Chondrocyte (in vitro differentiated cells): ENCODE measurements at places on chromosomes 1 and 21. TPM values are rescaled to one million over a fixed set of nuclear protein-coding genes. Genes with fewer than 3 reads are reported as not detected.
A peak's percentile ranks its signal among the peaks of the same experiment; 100 is the strongest.

GRCh38 chr1:236774926-236775325, 20.2 kb upstream of the MTR start:
- peaks cover 7% of the 10 kb centered on the region for H3K36me3 ChIP-seq
- peaks cover 9% of the 10 kb centered on the region for H3K27me3 ChIP-seq
- H3K27ac ChIP-seq = no peak overlapping the region
- no peak for DNase-seq
- no peak overlapping the region for H3K4me3 ChIP-seq
- no peaks in the 10 kb centered on the region for H3K4me1 ChIP-seq

DNA sequence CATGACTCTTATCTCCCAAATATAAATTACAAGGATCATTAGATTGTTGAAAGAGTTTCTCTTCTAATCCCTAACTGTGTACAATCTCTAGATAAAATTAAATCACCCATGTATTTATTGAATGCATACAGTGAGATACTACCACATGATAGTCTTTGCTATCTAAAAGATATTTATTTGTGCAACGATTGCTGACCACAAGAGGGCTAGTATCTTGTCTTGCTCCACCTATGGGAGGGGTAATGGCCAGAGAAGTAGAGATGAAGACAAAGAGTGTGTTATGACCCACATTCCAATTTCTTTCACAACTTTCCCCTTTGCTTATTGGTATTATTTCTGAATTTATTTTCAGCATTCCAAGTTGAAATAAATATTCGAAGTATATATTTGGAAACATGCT, 13.7 kb downstream of the PYHIN1 start:
- no peaks in the 10 kb centered on the region for H3K27me3 ChIP-seq
- no peaks in the 10 kb centered on the region for H3K4me1 ChIP-seq
- H3K27ac ChIP-seq = no peak overlapping the region
- no peak for DNase-seq
- no peaks in the 10 kb centered on the region for H3K36me3 ChIP-seq

GRCh38 chr1:205688171-205689080, 8.1 kb upstream of the SLC45A3 start:
- H3K27me3 ChIP-seq = no peaks in the 10 kb centered on the region
- H3K27ac ChIP-seq = no peak overlapping the region
- peak; percentile 3 for DNase-seq
- H3K4me1 ChIP-seq = no peaks in the 10 kb centered on the region
- no peak overlapping the region for H3K4me3 ChIP-seq

- no peaks in the 10 kb centered on the region for H3K4me1 ChIP-seq
- no peak for DNase-seq
- H3K36me3 ChIP-seq = peaks cover 9% of the 10 kb centered on the region
Observed at GRCh38 chr1:23810818-23811540, 10.4 kb upstream of the GALE start.

GRCh38 chr21:16408280-16408679, 678.5 kb downstream of the USP25 start:
- DNase-seq = no peak
- peaks cover 2% of the 10 kb centered on the region for H3K36me3 ChIP-seq
- no peaks in the 10 kb centered on the region for H3K27me3 ChIP-seq
- H3K4me1 ChIP-seq = peaks cover 37% of the 10 kb centered on the region
- no peak overlapping the region for H3K4me3 ChIP-seq

DNA sequence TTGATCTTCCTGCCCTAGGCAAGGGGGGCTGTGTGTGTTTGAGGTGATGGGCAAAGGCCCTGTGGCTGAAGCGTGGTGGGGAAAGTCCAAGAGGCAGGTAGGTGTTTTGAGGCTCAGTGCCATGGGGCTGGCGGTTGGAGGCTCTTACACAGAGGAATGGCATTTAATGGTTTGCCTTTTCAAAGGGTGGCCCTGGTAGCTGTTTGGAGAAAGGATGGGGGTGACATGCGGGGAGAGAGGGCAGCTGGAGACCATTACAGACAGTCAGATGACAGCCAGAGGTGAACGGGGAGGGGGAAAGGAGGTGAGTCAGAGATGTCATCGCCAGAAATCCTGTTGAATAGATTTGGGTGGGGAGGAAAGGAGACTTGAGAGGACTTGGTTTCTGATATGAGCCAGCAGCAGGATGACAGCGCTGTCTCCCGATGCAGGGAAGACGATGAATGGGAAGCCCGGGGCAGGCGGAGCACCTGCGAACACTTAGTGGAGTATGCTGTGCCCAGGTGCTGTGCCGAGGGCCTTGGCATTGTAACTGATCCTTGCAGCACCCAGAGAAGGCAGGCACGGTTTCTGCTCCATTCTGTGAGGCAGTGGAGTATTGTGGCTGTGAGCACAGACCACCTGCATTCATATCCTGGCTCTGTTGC, 56.3 kb downstream of the MAN1C1 start:
- H3K27me3 ChIP-seq = peaks cover 12% of the 10 kb centered on the region
- peaks cover 4% of the 10 kb centered on the region for H3K36me3 ChIP-seq
- H3K27ac ChIP-seq = no peak overlapping the region
- H3K4me3 ChIP-seq = no peak overlapping the region
- peaks cover 16% of the 10 kb centered on the region for H3K4me1 ChIP-seq

DNA sequence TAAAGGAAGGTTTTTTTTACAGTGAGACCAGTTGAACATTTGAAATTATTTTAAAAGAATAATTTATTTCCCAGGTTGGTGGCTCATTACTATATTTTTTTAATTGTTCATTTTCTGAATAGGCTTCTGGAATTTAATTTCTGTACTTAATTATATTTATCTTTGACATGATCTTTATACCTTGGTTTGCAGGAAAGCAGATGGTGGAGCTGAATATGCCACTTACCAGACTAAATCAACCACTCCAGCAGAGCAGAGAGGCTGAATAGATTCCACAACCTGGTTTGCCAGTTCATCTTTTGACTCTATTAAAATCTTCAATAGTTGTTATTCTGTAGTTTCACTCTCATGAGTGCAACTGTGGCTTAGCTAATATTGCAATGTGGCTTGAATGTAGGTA, 41.5 kb downstream of the CD46 start:
- peaks cover 8% of the 10 kb centered on the region for H3K4me1 ChIP-seq
- H3K4me3 ChIP-seq = no peak overlapping the region
- DNase-seq = no peak
- no peaks in the 10 kb centered on the region for H3K27me3 ChIP-seq

DNA sequence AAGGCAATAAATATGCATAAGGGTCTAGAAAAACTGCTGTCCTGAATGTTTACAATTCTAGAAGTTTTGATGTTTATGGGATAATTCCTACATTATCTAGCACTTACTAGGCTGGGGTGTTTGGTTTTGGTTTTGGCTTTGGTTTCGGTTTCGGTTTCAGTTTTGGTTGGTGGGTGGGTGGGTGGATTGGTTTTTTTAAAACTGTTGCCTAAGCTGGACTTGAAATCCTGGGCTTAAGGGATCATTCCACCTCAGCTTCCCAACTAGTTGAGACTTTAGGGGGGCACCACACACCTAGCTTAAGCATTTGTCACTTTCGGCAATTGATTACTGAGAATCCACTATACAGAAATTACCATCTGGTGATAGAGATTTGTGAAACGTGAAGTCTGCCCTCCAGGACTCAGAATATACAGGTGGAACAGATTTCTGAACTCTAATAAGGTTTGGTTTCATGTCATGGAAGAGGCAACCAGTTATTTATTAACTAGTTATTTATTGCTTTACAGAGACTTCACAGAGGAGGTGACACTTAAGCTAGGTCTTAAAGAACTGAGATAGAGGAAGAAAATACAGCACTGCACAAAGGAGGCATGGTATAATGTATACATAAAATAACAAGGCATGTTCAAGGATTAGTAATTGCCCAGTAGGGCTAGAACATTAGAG, 69.6 kb downstream of the PIK3R3 start:
- no peak for DNase-seq
- H3K27ac ChIP-seq = no peak overlapping the region
- H3K27me3 ChIP-seq = no peaks in the 10 kb centered on the region
- H3K4me1 ChIP-seq = peaks cover 3% of the 10 kb centered on the region
- H3K4me3 ChIP-seq = no peak overlapping the region
- H3K36me3 ChIP-seq = peaks cover 18% of the 10 kb centered on the region

- H3K27ac ChIP-seq = no peak overlapping the region
- no peaks in the 10 kb centered on the region for H3K4me1 ChIP-seq
- no peak for DNase-seq
- no peak overlapping the region for H3K4me3 ChIP-seq
- peaks cover 3% of the 10 kb centered on the region for H3K36me3 ChIP-seq
Observed at GRCh38 chr1:187948170-187948794, 1119.5 kb downstream of the PLA2G4A start.

GRCh38 chr1:156801409-156802121, 15.1 kb downstream of the SH2D2A start:
- H3K4me1 ChIP-seq = peaks cover 7% of the 10 kb centered on the region
- no peak overlapping the region for H3K27ac ChIP-seq
- peaks cover 12% of the 10 kb centered on the region for H3K36me3 ChIP-seq
- no peak overlapping the region for H3K4me3 ChIP-seq

GRCh38 chr1:198534548-198535418, 5.7 kb downstream of the ATP6V1G3 start:
- DNase-seq = no peak
- H3K4me1 ChIP-seq = peaks cover 22% of the 10 kb centered on the region
- H3K4me3 ChIP-seq = no peak overlapping the region
- H3K27ac ChIP-seq = no peak overlapping the region

GRCh38 chr1:55869065-55869464, 653.9 kb upstream of the USP24 start:
- no peaks in the 10 kb centered on the region for H3K27me3 ChIP-seq
- H3K4me1 ChIP-seq = peaks cover 16% of the 10 kb centered on the region
- no peak overlapping the region for H3K4me3 ChIP-seq
- H3K27ac ChIP-seq = peak overlapping the region; percentile 18
- H3K36me3 ChIP-seq = no peaks in the 10 kb centered on the region
- no peak for DNase-seq

DNA sequence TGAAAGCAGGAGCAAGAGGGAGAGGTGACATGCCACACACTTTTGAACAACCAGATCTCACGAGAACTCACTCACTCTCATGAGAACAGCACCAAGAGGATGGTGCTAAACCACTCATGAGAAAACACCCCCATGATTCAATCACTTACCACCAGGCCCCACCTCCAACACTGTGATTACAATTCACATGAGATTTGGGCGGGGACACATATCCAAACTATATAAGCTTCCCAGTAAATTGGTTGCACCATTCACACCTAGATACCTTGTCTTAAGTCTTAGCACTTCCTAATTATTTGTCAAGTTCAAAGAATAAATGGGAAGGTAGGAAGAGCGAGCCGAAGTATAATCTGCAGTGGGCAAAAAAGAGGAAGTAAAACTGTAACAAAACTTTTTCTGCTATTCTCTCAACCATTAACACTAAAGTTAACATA, 34.3 kb downstream of the AMY1C start:
- H3K4me3 ChIP-seq = no peak overlapping the region
- no peak overlapping the region for H3K27ac ChIP-seq
- DNase-seq = no peak
- H3K27me3 ChIP-seq = peaks cover 9% of the 10 kb centered on the region
- no peaks in the 10 kb centered on the region for H3K4me1 ChIP-seq

LRRC41 gene
- 82.0 to 96.8 TPM (median 82.9 TPM) in 3 replicates for total RNA-seq

SLC44A3 gene
- 1.5 to 2.5 TPM (median 2.2 TPM) in 3 replicates for total RNA-seq

TMEM269 gene
- 0.20 to 0.70 TPM (median 0.23 TPM) in 3 replicates for total RNA-seq

UBXN10 gene
- total RNA-seq = not detected in 3 replicates

BARHL2 gene
- not detected in 3 replicates for total RNA-seq

FMN2 gene
- 3.5 to 4.1 TPM (median 3.8 TPM) in 3 replicates for total RNA-seq
